ENCODE measurements at places on chromosomes 2 and 18. TPM values are rescaled to one million over a fixed set of nuclear protein-coding genes. Genes with fewer than 3 reads are reported as not detected.

The EFEMP1 gene
- 25.5 TPM for total RNA-seq

- DNase-seq, result no peak
- H3K36me3 ChIP-seq, result no peaks in the 10 kb centered on the region
- H3K27me3 ChIP-seq, result no peaks in the 10 kb centered on the region
- no peak overlapping the region for H3K4me3 ChIP-seq
- no peak overlapping the region for H3K27ac ChIP-seq
- H3K4me1 ChIP-seq, result peaks cover 3% of the 10 kb centered on the region
Observed at GRCh38 chr2:237195396-237196120, 109.9 kb downstream of the COPS8 start.

The AQP12A gene
- not detected for total RNA-seq

DNA sequence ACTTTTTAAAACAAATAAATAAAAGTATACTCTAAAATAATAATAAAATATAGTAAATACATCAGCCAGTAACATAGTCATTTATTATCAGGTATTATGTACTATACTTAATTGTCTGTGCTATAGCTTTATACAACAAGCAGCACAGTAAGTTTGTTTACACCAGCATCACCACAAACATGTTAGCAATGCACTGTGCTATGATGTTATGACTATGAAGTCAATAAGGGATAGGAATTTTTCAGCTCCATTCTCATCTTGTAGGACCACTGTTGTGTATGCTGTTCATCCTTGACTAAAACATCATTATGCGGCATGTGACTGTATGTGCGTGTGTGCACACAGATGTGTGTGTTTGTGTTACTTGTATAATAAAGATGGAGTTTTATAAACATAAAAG is 137.5 kb downstream of the LYPD6B start:
- H3K4me3 ChIP-seq, result no peak overlapping the region
- H3K27me3 ChIP-seq, result no peaks in the 10 kb centered on the region
- no peak for DNase-seq
- H3K27ac ChIP-seq, result no peak overlapping the region
- no peaks in the 10 kb centered on the region for H3K36me3 ChIP-seq
- no peaks in the 10 kb centered on the region for H3K4me1 ChIP-seq

DNA sequence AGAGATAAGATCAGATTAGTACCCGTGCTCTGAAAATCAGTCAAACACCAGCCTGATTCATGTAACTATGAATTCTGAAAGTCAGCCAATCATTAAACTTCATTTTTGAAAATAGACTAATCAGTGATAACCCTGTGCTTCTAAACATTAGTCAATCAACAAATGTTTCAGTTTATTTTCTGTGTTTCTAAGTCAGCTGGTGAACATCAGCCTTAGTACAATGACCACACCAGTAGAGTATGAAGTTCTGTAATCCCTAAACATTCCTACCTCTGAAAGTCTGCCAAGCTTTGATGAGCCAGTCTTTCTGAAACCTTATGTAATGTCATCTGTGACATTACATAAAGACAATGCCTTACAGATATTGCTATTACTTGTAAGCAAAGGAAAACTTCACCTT is 807.4 kb upstream of the CRIM1 start:
- H3K4me1 ChIP-seq, result no peaks in the 10 kb centered on the region
- no peak overlapping the region for H3K4me3 ChIP-seq
- no peak overlapping the region for H3K27ac ChIP-seq
- no peaks in the 10 kb centered on the region for H3K27me3 ChIP-seq
- no peaks in the 10 kb centered on the region for H3K36me3 ChIP-seq

The HMSD gene
- 0.88 TPM for total RNA-seq

DNA sequence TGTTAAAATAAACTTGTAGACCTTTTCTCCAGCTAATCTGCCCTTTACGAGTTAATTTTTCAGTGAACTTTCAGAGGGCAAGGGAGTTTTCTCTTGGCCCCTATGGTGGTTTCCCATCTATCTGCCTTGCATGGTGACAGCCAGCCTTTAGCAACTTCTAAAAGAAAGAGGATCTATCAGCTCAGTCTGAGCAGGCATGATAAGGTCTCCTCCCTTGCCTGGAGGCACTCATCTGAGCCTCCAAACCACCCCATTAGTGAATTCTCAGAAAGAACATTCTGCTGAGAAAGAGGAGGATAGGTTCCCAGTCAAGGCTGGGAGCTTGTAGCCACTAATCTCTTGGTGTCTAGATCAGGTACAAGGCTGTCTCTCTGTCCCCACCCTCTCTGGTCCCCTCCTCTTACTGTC is 10.7 kb upstream of the GYPC start:
- H3K27ac ChIP-seq, result no peak overlapping the region
- no peaks in the 10 kb centered on the region for H3K36me3 ChIP-seq
- H3K27me3 ChIP-seq, result no peaks in the 10 kb centered on the region
- peaks cover 7% of the 10 kb centered on the region for H3K4me1 ChIP-seq
- no peak for DNase-seq
- H3K4me3 ChIP-seq, result no peak overlapping the region

- no peaks in the 10 kb centered on the region for H3K4me1 ChIP-seq
- DNase-seq, result peak; percentile 87
- no peak overlapping the region for H3K4me3 ChIP-seq
- H3K36me3 ChIP-seq, result no peaks in the 10 kb centered on the region
- no peaks in the 10 kb centered on the region for H3K27me3 ChIP-seq
Observed at GRCh38 chr18:60549338-60549960, 176.9 kb upstream of the MC4R start.

GRCh38 chr2:61582165-61582564 is 44.0 kb upstream of the XPO1 start:
- H3K27me3 ChIP-seq, result no peaks in the 10 kb centered on the region
- no peaks in the 10 kb centered on the region for H3K36me3 ChIP-seq
- DNase-seq, result peak; percentile 37
- no peak overlapping the region for H3K4me3 ChIP-seq
- H3K4me1 ChIP-seq, result peaks cover 16% of the 10 kb centered on the region

GRCh38 chr2:234334151-234334550 is 162.7 kb downstream of the ARL4C start:
- H3K4me3 ChIP-seq, result no peak overlapping the region
- DNase-seq, result peak; percentile 37
- H3K27ac ChIP-seq, result no peak overlapping the region
- peaks cover 9% of the 10 kb centered on the region for H3K4me1 ChIP-seq
- no peaks in the 10 kb centered on the region for H3K36me3 ChIP-seq

The CD8A gene
- total RNA-seq, result 0.34 TPM

DNA sequence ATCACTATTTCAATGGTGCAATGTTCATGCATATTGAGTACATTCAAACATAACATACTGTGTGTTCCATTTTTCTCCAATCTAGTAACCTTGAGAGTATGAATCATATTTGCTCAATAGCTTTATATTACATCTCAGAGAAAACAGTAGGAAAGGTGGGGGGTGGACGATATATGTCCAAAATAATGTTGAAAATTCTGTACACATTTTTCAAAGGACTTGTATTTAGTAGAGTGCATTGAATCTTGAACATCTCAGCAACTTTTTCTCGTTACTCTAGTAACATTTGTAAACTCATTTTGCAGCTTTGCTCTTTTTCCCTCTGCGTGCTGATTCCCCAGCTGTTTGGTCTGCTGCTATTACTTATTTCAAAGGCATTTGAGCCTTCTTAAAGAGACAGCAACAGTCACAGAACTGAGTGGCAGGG is 1487.0 kb downstream of the LRP1B start:
- no peaks in the 10 kb centered on the region for H3K36me3 ChIP-seq
- H3K27me3 ChIP-seq, result no peaks in the 10 kb centered on the region
- H3K4me3 ChIP-seq, result no peak overlapping the region
- no peaks in the 10 kb centered on the region for H3K4me1 ChIP-seq
- H3K27ac ChIP-seq, result no peak overlapping the region

GRCh38 chr2:218963601-218964000 is 4.1 kb downstream of the CDK5R2 start:
- no peaks in the 10 kb centered on the region for H3K36me3 ChIP-seq
- H3K4me3 ChIP-seq, result peak overlapping the region; percentile 56
- DNase-seq, result peak; percentile 62
- H3K4me1 ChIP-seq, result peaks cover 27% of the 10 kb centered on the region
- peaks cover 67% of the 10 kb centered on the region for H3K27me3 ChIP-seq

The TMEM169 gene
- total RNA-seq, result 17.9 TPM

GRCh38 chr2:241863536-241863954 is 4.9 kb upstream of the PDCD1 start:
- H3K27ac ChIP-seq, result no peak overlapping the region
- H3K4me3 ChIP-seq, result no peak overlapping the region
- no peaks in the 10 kb centered on the region for H3K27me3 ChIP-seq
- no peaks in the 10 kb centered on the region for H3K4me1 ChIP-seq

- DNase-seq, result peak; percentile 51
- H3K4me1 ChIP-seq, result peaks cover 18% of the 10 kb centered on the region
- H3K4me3 ChIP-seq, result no peak overlapping the region
- no peaks in the 10 kb centered on the region for H3K27me3 ChIP-seq
- no peak overlapping the region for H3K27ac ChIP-seq
- H3K36me3 ChIP-seq, result no peaks in the 10 kb centered on the region
Observed at GRCh38 chr18:3441290-3441689, 8.7 kb upstream of the TGIF1 start.

- H3K27ac ChIP-seq, result no peak overlapping the region
- no peaks in the 10 kb centered on the region for H3K27me3 ChIP-seq
- no peaks in the 10 kb centered on the region for H3K36me3 ChIP-seq
- H3K4me3 ChIP-seq, result no peak overlapping the region
Observed at GRCh38 chr2:222825031-222825430, 35.8 kb upstream of the ACSL3 start.

DNA sequence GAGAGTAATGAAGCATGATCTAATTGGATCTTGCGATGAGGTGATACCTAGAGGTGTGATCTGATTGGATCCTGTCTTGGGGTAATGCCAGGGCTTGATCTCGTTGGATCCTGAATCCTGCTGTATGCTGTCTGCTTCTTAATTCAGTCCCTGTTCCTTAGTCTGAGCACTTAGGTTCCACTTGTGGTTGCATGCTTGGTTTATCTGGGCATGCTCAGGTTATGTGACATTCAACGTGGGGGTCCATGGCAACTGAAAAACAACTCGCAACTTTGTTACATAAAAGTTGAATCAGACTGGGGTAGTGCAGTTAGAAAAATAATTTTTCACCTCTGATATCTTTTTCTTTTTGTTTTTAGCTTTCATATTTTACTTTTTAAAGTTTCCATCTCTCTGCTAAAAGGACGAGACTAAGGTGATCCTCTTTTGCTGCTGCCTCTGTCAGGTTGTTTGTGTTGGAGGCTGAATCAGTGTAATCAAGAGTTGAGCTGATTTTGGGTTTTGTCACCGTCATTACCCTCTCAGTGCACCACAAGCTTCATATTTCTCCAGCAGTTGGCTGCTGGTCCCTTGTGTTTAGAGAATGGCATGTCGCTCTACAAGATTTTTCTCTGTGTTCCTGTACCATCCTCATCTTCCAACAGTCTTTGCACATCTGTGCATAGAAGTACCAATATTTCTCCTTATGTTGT is 67.9 kb downstream of the NCOA1 start:
- H3K27ac ChIP-seq, result no peak overlapping the region
- H3K4me1 ChIP-seq, result peaks cover 16% of the 10 kb centered on the region
- H3K4me3 ChIP-seq, result no peak overlapping the region
- DNase-seq, result no peak
- H3K27me3 ChIP-seq, result no peaks in the 10 kb centered on the region

GRCh38 chr2:218026676-218027425 is 24.1 kb upstream of the TNS1 start:
- DNase-seq, result no peak
- H3K27me3 ChIP-seq, result peaks cover 6% of the 10 kb centered on the region
- peaks cover 21% of the 10 kb centered on the region for H3K4me1 ChIP-seq
- H3K4me3 ChIP-seq, result no peak overlapping the region
- no peak overlapping the region for H3K27ac ChIP-seq

The ABCG8 gene
- total RNA-seq, result not detected

The OTOS gene
- total RNA-seq, result not detected

- no peaks in the 10 kb centered on the region for H3K4me1 ChIP-seq
- no peaks in the 10 kb centered on the region for H3K36me3 ChIP-seq
Observed at GRCh38 chr2:224284134-224284946, 117.6 kb downstream of the FAM124B start.

- no peak overlapping the region for H3K4me3 ChIP-seq
- no peak for DNase-seq
- no peaks in the 10 kb centered on the region for H3K27me3 ChIP-seq
Observed at GRCh38 chr2:44582363-44583008, 220.7 kb downstream of the CAMKMT start.

DNA sequence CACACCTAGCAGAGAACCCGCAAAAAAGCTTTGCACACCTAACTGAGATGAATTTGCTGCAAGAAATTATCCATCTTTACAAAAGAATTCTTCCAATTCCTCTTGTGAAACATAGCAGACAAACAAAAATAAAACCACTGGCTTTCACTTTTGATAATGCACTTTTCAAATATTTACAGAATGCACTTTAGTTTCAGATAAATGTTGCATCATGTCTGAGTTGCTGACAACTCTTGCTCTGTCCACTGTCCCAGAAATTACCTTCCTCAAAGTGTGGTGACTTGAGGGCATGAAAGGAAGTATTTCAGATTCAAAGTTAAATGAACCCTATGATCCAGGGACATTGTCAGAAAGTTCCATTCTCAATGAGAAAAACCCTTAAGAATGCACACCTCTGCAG is 256.2 kb upstream of the PARD3B start:
- no peaks in the 10 kb centered on the region for H3K36me3 ChIP-seq
- peaks cover 56% of the 10 kb centered on the region for H3K27me3 ChIP-seq
- no peak for DNase-seq
- H3K4me3 ChIP-seq, result no peak overlapping the region
- H3K4me1 ChIP-seq, result peaks cover 14% of the 10 kb centered on the region

DNA sequence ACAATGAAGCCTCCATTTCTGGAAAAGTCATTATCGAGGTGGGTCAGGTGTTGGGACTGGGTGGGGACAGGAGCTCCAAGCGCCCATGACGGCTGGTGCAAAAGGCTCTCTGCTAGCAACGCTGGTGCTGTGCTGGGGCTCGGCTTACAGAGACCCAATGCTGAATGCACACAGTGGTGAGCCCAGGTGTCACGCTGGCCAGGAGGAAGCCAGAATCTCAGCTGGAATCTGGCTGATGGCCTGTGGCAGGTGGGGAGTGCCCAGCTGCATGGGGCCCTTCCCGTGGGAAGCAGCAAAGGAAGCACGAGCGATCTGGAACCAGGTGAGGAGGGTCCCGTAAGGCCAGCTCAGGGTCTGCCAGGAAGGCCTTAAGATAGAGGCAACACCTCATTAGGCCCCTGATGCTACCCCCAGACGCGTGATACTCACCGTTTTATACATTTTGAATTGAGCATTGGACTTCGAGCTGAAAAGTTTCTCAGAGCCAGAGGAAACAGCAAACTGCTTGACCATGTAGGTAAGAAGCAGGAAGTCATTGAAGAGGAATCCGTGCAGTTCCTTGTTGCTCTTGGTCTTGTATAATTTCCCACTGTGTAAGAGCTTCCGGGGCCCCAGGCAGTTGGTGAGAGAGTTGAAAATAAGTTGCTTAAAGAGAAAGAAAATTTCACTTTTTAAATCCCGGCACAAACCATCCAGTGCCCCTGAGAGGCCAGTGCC is 34.7 kb downstream of the FAM228A start:
- H3K36me3 ChIP-seq, result no peaks in the 10 kb centered on the region
- no peak overlapping the region for H3K4me3 ChIP-seq
- no peak for DNase-seq
- no peak overlapping the region for H3K27ac ChIP-seq
- H3K4me1 ChIP-seq, result no peaks in the 10 kb centered on the region
- H3K27me3 ChIP-seq, result no peaks in the 10 kb centered on the region

All from neural progenitor cell (in vitro differentiated cells).